ENCODE measurements at places on chromosomes 12 and 14.

DNA sequence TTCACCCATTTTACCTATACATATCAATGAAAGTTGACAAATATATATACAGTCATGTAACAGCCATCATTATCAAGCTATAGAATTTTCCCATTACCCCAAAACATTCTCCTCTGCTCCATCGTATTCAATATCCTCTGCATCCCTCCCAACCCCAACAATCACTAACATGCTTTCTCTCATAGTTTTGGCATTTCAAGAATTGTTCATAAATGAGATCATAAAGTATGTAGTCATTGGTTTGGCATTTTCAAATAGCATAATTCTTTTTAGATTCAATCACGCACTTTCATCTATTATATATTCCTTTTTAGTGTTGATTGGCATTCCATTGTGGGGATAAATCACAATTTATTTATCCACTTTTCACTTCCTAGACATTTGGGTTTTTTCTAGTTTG, 866.0 kb upstream of the TMEM132C start:
- DNase-seq: no peak

DNA sequence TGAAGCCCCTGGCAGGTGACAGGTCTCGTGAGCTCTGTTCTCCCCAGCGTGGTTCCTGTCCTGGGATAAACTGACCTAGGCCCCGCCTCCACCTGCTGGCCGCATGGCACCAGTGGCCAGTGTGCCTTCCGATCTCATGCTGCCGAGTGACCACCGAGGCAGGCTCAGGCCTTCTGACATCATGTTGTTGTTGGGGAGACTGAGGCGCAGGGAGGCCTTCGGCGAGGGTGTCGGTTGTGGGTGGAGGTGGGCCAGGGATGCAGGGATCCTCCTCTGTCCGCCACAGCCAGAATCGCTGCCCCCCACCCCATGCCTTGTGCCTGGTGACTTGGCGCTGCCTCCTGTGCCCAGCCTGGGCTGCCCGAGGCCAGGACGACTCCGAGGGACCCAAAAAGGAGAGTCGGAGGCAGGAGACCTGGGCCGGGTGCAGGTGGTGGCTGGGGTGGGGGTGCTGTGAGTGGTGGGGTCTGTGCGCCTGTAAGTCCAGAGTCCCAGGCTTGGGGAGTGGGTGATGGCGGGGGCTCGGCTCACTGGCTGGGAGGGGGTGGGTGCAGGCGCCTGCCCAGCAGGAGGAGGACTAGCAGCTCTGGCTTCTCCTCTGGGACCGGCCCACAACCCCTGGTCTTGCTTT, 24.3 kb downstream of the ASPG start:
- DNase-seq: no peak

- DNase-seq: peak; percentile 62
Observed at GRCh38 chr12:47808050-47808449, 11.7 kb downstream of the HDAC7 start.

- DNase-seq: peak; percentile 61
Observed at GRCh38 chr14:67618617-67619063, 1.1 kb upstream of the ARG2 start.
